T-helper 2 cell treated with Interferon-gamma antibody and Interleukin-4, amounts not matched to agents 5 μg/mL and 100 μg/mL, for 36 hours (primary cell): ENCODE measurements at places on chromosomes 4 and X.

DNA sequence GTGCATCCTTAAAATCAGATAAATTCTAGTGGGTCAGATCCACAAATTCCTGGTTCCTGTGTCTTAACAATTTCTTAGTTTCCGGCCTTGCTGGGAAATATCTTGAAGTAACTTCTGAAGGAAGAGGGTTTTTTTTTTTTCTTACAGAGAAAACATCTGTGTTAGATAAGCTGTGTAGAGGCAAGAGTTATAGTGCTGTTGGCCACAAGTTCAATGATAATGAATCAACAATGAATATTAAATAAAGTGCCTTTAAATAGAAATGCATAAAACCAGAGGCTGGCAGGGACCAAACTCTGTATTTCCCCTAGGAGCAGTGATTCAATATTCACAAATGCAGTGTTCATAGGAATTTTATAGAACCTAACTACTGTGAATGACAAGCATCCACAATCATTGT is 711.9 kb upstream of the ATOH1 start:
- no peak for DNase-seq
- no peaks in the 10 kb centered on the region for H3K4me1 ChIP-seq
- H3K27ac ChIP-seq: no peak overlapping the region
- no peaks in the 10 kb centered on the region for H3K27me3 ChIP-seq

DNA sequence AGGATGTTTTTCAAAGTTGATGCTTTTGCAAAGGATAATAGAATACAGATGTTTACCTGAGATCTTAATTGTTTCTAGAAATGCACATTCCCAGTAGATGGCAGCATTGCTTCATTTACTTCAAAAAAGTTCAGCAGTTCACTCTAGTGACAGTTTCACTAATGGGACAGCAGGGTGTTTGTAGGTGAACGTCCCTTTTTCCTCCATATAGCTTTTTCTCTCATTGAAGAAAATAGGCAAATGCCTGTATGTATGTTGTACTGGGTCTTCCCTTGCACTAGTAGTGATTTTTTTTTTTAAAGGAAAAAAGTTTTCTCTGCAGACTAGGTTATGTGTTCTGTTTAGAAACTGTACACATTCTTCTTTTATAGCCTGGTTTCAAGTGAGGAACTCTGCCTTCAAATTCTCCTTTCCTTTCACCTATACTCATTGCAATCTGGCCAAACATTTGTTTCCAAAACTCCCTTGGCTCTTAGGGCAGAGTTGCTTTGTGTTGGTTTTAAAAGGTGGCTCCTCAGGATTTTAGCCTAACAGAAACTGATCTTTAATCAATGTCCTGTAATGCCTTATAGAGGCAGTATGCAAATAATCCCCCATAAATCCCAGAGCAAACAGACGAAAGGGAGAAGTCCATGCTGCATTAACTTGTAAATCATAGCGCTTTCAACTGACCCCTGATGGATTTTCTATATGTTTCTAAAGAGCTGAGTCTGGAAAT is 86.3 kb downstream of the EGF start:
- peaks cover 9% of the 10 kb centered on the region for H3K4me1 ChIP-seq
- H3K4me3 ChIP-seq: no peak overlapping the region
- no peak for DNase-seq

GRCh38 chr4:127580300-127580699 is 52.5 kb upstream of the INTU start:
- H3K27me3 ChIP-seq: peaks cover 1% of the 10 kb centered on the region
- no peaks in the 10 kb centered on the region for H3K4me1 ChIP-seq
- DNase-seq: no peak
- H3K36me3 ChIP-seq: no peaks in the 10 kb centered on the region
- H3K4me3 ChIP-seq: no peak overlapping the region

GRCh38 chr4:157509341-157509740 is 288.8 kb downstream of the GRIA2 start:
- H3K4me3 ChIP-seq: no peak overlapping the region
- H3K4me1 ChIP-seq: no peaks in the 10 kb centered on the region
- no peaks in the 10 kb centered on the region for H3K36me3 ChIP-seq
- no peak overlapping the region for H3K27ac ChIP-seq
- H3K27me3 ChIP-seq: no peaks in the 10 kb centered on the region

GRCh38 chr4:4260185-4260751 is 12.2 kb upstream of the TMEM128 start:
- no peak overlapping the region for H3K4me3 ChIP-seq
- peaks cover 2% of the 10 kb centered on the region for H3K27me3 ChIP-seq
- H3K4me1 ChIP-seq: no peaks in the 10 kb centered on the region
